ENCODE measurements at places on chromosomes 5 and 9.

GRCh38 chr5:58404734-58405133, 55.2 kb downstream of the PLK2 start:
- no peaks in the 10 kb centered on the region for H3K27me3 ChIP-seq
- no peak for DNase-seq
- H3K4me1 ChIP-seq = no peaks in the 10 kb centered on the region

DNA sequence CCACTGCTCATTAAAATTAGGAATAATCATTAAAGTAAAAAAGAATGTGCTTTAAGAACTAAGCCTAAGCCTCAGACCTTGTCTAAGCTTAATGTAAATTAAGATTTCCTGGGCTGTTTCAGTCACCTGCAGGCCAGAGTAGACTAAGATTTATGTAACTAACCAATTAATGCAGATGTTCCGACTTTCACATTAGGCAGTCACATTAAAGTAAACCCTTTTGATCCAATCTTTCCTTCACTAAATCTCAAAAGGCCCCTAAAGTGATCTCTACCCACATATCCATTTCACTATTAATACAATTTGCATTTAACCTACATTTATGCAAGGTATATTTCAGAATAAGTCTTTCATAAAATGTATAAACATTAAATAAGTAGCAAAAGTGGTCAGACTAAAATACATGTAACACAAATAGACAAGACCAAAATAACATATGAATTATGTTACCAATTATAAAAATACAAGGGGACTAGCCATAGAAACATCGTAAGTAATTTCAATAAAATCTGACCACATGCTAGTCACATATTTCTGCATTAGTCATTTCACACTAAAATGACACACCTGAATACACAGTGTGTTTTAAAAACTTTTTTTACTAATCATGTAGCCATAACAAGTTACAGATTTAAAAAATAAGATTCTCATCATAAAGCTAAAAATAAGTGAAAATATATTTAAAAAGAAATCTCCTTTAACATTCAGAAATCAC, 7.7 kb downstream of the NR3C1 start:
- peak overlapping the region; percentile 4 for H3K27ac ChIP-seq
- no peak for DNase-seq
- H3K36me3 ChIP-seq = no peaks in the 10 kb centered on the region
- H3K4me3 ChIP-seq = no peak overlapping the region

DNA sequence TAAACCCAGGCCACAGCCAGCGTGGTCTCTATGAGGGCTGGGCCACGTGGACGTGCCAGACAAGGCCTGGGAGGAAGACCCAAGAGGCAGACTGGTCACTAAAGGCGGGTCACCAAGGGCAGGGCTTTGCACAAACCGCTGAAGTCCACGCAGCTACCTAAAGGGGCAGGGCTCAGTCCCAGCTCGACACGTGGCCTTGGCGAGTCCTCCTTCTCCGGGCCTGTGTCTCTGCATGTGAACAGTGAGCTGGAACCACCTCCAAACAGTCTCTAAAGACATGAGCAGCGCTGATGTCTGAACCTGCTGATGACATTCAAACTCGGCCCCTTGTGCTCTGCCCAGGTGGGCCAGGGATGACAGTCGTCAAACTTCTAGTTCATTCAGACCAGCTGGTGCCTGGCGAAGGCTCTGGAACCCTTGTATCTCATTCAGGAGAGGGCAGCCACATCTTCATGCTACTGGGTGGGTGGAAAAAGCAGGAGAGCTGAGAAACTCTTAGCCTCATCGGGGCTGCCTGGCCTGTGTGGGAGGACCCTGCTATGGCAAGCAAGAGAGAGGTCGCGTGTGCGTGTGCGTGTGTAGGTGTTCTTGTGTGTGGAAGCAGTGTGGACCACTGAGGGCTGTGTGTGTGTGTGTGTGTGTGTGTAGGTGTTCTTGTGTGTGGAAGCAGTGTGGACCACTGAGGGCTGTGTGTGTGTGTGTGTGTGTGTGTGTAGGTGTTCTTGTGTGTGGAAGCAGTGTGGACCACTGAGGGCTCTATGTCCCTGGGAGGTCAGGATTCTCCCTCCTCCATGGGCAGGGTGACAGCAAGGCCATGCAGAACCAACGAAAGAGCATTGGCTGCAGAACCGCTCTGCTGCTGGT, 14.1 kb upstream of the SLC25A51 start:
- DNase-seq = peak; percentile 54
- peak overlapping the region; percentile 64 for H3K27ac ChIP-seq
- H3K4me1 ChIP-seq = peaks cover 5% of the 10 kb centered on the region
- no peaks in the 10 kb centered on the region for H3K36me3 ChIP-seq
- H3K27me3 ChIP-seq = no peaks in the 10 kb centered on the region
- H3K4me3 ChIP-seq = no peak overlapping the region

DNA sequence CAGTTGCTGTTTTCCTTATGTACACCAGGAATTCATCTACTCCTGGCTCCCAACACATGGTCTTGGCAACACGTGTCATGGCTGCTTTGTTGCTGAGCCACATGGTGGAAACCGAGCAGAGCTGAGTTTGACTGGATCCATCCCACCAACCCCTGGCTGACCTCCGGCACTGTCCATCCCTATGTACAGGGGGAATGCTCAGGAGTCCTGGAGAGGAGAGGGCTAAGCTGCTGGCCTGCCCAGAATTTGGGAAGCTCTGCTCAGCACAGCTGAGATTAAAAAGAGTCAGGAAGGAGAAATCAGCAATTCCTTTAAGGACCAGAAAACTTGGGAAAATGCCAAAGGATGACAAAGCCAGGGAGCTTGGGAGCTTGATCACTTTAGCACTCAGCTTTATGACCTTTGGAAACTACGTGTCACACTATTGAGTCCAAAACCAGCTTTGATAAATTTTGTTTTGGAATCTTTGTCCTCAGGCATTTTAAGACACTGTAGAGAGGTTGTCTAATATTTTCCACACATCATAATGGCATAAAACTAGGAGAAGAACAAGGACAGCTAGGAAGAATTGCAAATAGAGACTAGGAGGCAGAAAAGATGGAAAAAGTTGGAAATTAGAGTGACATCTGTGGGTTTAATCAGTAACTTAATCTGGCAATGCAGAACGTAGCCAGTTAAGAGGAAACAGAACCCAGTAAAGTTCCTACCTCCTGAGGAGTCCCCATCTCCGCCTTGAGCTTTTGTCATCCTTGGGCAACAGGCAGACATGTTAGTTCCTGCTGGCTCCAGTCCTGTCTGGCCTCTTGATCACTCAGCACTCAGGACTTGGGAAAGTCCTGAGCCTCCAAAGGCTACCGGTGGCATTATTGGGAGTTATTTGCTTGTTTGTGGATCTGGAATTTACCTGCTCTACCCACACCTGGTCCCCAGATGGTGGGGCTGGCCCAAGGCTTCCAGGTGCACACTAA, 62.5 kb upstream of the PLPP1 start:
- no peak overlapping the region for H3K4me3 ChIP-seq
- peaks cover 26% of the 10 kb centered on the region for H3K4me1 ChIP-seq
- no peaks in the 10 kb centered on the region for H3K27me3 ChIP-seq
- no peak for DNase-seq

- H3K4me1 ChIP-seq = peaks cover 9% of the 10 kb centered on the region
- DNase-seq = no peak
- H3K36me3 ChIP-seq = no peaks in the 10 kb centered on the region
- no peaks in the 10 kb centered on the region for H3K27me3 ChIP-seq
- H3K27ac ChIP-seq = no peak overlapping the region
Measured at GRCh38 chr9:79263628-79264027, 308.1 kb upstream of the TLE4 start.

DNA sequence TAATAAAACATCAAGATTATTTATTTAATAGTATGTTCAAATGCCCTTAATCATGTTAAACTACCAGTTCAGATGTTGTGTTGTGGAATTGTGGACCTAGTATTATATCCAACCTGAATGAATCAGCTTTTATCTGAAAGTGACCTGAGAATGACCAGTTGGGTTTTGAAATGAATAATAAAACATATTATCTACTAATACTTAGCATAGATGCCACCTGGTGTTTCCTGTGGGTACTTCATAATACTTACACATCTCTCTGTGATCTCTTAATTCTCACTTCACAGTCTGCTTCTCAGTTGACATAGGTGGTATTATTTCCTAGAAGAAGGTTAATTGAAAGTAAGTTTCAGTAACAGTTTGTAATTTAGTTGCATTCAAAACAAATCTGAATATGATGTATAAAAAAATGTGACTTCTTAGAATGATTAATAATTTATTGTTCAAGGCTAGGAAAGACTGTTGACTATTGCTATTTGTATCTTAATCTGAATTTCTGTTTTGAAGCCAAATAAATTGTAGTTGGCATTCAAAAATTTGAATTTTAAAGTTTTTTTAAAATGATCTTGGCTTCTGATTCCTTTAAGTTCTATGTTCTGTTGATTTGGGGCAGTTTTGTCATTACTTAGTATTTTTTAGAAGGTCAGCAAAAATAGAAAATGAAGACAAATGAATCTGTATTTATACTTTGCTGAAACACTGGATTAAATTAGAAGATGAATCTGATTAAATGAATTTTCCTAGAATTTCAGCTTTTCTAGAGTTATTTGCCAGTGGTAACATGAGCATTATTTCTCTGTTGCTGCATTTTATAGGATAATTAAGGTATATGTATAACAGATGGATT, 48.2 kb downstream of the KIF2A start:
- no peaks in the 10 kb centered on the region for H3K36me3 ChIP-seq
- no peaks in the 10 kb centered on the region for H3K27me3 ChIP-seq
- no peak overlapping the region for H3K4me3 ChIP-seq
- DNase-seq = no peak
- H3K27ac ChIP-seq = no peak overlapping the region
- no peaks in the 10 kb centered on the region for H3K4me1 ChIP-seq

GRCh38 chr5:135486131-135487036, 34.2 kb upstream of the TIFAB start:
- no peak overlapping the region for H3K27ac ChIP-seq
- no peak overlapping the region for H3K4me3 ChIP-seq
- DNase-seq = no peak
- no peaks in the 10 kb centered on the region for H3K36me3 ChIP-seq
- peaks cover 42% of the 10 kb centered on the region for H3K27me3 ChIP-seq

DNA sequence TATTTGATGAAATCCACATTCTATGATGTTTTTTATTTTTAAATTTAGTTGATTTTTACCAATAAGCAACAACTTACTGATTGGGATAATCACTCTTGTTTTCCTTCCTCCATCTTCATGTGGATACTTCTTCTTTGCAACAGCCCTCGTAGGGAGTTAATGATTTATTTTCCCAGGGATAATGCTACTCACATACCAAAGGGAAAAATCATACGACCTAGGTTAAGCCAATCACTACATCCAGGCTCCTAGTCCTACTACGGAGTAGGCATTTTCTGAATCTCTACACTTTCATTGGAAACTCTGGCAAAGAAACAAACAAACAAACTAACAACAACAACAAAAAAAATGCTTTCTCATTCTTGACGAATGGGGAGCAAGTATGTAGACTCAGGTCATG, 663.4 kb downstream of the PTPRD start:
- H3K4me3 ChIP-seq = no peak overlapping the region
- H3K4me1 ChIP-seq = no peaks in the 10 kb centered on the region
- no peaks in the 10 kb centered on the region for H3K27me3 ChIP-seq
- no peak for DNase-seq
- H3K36me3 ChIP-seq = no peaks in the 10 kb centered on the region
- no peak overlapping the region for H3K27ac ChIP-seq

DNA sequence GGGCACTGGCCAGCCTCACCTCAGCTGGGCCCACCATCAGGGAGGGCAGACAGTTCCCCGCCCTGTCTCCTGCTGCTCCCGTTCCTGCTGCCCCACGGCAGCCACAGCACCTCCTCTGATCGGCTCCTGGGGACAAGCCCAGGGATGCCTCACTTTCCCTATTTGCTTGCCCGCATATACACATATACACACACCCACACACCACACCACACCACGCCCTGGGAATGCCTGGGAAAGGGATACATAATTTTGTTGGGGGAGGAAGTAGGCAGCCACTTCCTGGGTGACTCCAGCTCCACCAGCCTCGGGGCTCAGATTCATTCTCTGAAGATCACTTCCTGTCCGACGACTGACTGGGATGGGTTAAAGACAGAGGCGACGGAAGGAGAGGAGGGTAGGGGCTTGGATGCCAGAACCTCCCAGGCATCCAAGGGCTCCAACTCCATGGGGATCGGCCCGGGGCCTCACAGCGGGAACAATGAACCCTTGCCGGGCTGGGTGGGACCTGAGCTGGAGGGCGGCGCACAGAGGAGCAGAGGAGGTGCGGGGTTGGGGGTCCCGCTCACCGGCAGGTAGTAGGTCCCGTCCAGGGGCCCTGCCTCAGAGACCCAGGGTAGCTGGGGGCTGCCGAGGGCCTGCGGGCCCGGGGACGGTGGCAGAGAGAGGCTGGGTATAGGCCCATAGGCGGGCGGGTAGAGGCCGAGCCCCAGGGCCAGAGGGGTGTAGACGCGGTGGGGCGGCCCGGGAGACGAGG, 2.0 kb upstream of the MZB1 start:
- H3K27ac ChIP-seq = peak overlapping the region; percentile 84
- no peak for DNase-seq
- peaks cover 77% of the 10 kb centered on the region for H3K4me1 ChIP-seq
- H3K36me3 ChIP-seq = no peaks in the 10 kb centered on the region
- H3K4me3 ChIP-seq = peak overlapping the region; percentile 52

DNA sequence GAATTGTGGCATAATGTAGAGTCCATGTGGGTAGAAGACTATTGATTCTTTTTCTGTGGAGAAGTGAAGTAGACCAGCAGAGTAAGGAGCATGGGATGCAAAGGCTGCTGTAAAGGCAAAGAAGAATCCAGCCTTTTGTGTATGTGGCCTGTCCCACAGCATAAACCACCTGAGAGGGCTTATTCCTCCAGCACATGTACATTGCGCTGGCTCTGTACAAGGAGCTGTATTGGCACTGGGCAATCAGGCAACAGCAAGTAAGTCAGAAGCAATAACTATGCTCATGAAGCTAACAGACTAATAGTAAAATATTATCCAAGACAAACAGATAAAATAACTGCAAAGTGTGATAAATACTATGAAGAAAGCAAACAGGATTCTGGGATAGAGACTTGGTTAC, 86.2 kb downstream of the LURAP1L start:
- H3K36me3 ChIP-seq = no peaks in the 10 kb centered on the region
- DNase-seq = no peak
- no peaks in the 10 kb centered on the region for H3K27me3 ChIP-seq
- no peak overlapping the region for H3K4me3 ChIP-seq
- no peak overlapping the region for H3K27ac ChIP-seq

- no peak overlapping the region for H3K27ac ChIP-seq
- H3K4me1 ChIP-seq = no peaks in the 10 kb centered on the region
- H3K36me3 ChIP-seq = no peaks in the 10 kb centered on the region
Measured at GRCh38 chr5:153520952-153521351, 30.5 kb downstream of the GRIA1 start.

GRCh38 chr5:134626369-134627014, 6.1 kb downstream of the SAR1B start:
- H3K27me3 ChIP-seq = no peaks in the 10 kb centered on the region
- H3K36me3 ChIP-seq = peaks cover 10% of the 10 kb centered on the region
- peaks cover 34% of the 10 kb centered on the region for H3K4me1 ChIP-seq
- no peak for DNase-seq
- H3K27ac ChIP-seq = peak overlapping the region; percentile 8
